ENCODE measurements at places on chromosomes 7 and 10. TPM values are rescaled to one million over a fixed set of nuclear protein-coding genes. Genes with fewer than 3 reads are reported as not detected.

The TRIM56 gene
- 54.3 TPM for total RNA-seq

The FKBP6 gene
- not detected for total RNA-seq

The IFIT1 gene
- total RNA-seq = 2.8 TPM

The OR2A1 gene
- 0.12 TPM for total RNA-seq

The ARHGAP22 gene
- total RNA-seq = not detected

The TBXAS1 gene
- total RNA-seq = 5.6 TPM

The TCERG1L gene
- not detected for total RNA-seq

The CALCR gene
- not detected for total RNA-seq

The SPDYE8 gene
- total RNA-seq = not detected

The VSTM4 gene
- not detected for total RNA-seq

The CHN2 gene
- total RNA-seq = 5.3 TPM

The SPDYE9 gene
- not detected for total RNA-seq

The SFRP4 gene
- total RNA-seq = not detected

The CDK5 gene
- total RNA-seq = 19.8 TPM

The CYP2W1 gene
- not detected for total RNA-seq

The ITIH5 gene
- total RNA-seq = not detected

The LEP gene
- total RNA-seq = not detected

The ZNF722 gene
- not detected for total RNA-seq

The TSPAN15 gene
- 10.5 TPM for total RNA-seq

The FEZF1 gene
- total RNA-seq = not detected

The GHRHR gene
- total RNA-seq = not detected

The SEMA3D gene
- total RNA-seq = not detected

The MUC3A gene
- total RNA-seq = not detected

The FRMPD2 gene
- total RNA-seq = not detected

The UNC5B gene
- total RNA-seq = not detected

The CALML5 gene
- total RNA-seq = not detected

The EPC1 gene
- total RNA-seq = 51.4 TPM

The GNG11 gene
- total RNA-seq = not detected

The MNX1 gene
- total RNA-seq = not detected

The PHYHIPL gene
- not detected for total RNA-seq

The SHOC2 gene
- total RNA-seq = 40.3 TPM

The OR2F1 gene
- not detected for total RNA-seq

The LRRC4 gene
- total RNA-seq = not detected

The SRGN gene
- 150 TPM for total RNA-seq

The RAMP3 gene
- not detected for total RNA-seq

The ADRB1 gene
- total RNA-seq = not detected

The PIK3AP1 gene
- total RNA-seq = 2.6 TPM

The JAKMIP3 gene
- 0.45 TPM for total RNA-seq

The PDE1C gene
- not detected for total RNA-seq

The EZH2 gene
- 84.4 TPM for total RNA-seq

The MCU gene
- 11.2 TPM for total RNA-seq

The ELFN1 gene
- total RNA-seq = 0.05 TPM

The AGBL3 gene
- total RNA-seq = 4.1 TPM

Measured in activated naive CD4-positive, alpha-beta T cell treated with anti-CD3 and anti-CD28 coated beads, Interleukin-2, amount 10 ng/mL, durations not matched to agents 5 hours and 36 hours (primary cell).